ENCODE measurements at places on chromosomes 12 and 14.

GRCh38 chr14:58066115-58066514, 85.9 kb downstream of the ARMH4 start:
- no peak for DNase-seq

GRCh38 chr12:69055706-69056105, 122.7 kb upstream of the CPM start:
- no peak for DNase-seq

- no peak for DNase-seq
These were observed 3.1 kb downstream of the EMP1 start for GRCh38 chr12:13199592-13199991.

GRCh38 chr12:113405694-113406093, 2.0 kb upstream of the SDS start:
- no peak for DNase-seq

DNA sequence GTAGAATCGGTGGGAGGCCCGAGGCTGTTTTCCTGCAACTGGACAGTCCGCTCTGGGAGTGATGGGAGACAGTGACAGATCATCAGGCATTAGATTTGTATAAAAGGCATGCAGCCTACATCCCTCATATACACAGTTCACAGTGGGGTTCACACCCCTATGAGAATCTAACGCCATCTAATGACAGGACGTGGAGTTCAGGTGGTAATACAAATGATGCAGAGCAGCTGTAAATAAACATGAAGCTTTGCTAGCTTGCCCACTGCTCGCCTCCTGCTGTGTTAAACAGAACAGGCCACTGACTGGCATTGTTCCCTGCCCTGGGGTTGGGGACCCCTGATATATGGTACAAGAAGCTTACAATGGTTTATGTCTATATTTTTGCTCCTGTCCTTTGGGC, 179.0 kb downstream of the LRFN5 start:
- no peak for DNase-seq
